ENCODE measurements at places on chromosomes 16 and 17.

GRCh38 chr17:57744195-57745170, 616 bp downstream of the CCDC182 start:
- no peak for DNase-seq

GRCh38 chr17:52025236-52025635, 133.3 kb downstream of the CA10 start:
- DNase-seq = no peak

DNA sequence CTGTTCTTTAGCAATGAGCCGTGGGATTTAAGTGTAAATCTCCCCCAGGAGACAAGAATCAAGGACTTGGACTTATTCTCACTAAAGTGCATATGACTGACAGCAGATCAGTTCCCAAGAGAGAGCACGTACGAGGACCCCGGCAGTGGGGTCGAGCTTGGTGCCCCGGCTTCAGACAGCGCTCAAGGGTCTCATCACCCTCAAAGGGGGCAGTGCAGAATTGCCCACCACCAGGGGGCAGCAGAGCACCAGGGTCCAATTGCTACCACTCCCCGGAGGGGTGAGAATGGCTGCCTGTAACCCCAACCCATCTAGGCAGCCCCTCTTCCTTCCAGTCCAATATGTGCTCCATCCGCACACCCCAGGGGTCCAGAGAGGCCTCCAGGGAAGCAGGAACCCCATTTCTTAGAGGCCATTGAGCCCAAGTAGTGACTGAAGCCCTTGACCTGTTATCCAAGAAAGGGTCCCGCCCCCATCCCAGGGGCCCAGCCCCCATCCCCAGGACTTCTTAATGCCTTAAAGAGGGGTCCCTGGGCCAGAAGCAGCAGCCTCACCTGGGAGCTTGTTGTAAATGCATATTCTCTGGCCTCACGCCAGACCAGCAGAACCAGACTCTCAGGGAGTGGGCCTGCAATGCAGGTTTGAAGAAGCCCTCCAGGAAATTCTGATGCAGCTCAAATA, 86.1 kb downstream of the ZDHHC7 start:
- DNase-seq = peak; percentile 76

DNA sequence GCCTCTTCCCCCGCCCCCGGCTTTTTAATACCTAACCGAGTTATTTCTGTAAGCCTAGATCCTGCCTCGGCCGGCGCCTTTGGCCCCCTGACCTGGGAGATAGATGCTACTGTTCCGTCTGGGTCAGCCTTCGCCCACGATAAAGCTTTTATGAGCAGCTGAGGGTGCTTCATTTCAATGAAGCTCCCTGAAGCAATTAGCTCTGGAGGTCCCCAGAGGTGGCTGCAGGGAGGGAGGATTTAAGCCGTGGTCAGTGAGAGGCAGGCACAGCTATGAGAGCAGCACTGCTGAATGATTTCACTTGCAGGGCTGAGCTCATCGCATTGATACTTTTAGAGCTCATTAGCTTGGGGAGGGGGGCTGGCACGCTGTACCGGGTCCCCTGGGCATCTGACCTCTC, 89.4 kb downstream of the RPA1 start:
- no peak for DNase-seq

DNA sequence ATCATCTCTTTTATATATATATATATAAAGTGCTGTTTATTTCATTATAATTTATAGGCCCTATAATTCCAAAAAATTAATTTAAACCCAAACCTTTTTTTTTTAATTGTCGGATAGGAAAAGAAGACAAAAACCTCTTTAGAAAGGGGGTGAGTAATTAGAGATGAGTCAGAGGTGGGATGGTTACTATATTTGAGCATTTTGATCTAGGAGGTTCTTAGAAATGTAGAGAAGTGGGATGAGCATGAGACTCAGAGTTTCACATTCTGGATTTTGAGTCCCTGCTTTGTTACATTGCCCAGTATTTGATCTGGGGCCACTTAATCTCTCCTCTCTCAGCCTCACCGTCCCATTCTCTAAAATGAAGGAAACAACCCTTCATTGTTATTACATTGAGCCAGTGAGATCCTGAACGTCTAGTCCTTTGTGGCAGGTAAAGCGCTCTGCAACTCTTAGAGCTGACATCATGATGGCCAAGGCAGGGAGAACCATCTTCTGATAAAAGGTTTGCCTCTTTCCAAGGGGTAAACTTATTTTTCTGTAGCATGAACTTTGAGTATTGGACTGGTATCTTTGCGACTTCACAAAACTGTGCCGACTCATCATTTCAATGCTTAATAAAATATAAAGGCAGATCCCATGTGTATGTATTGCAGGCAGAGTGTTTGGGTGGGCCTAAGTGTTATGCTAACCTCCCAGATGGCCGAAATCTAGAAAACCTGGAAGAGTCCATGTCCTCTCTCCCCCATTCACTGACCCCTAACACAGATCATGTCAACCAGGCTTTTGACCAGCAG, 21.3 kb downstream of the HS3ST3B1 start:
- no peak for DNase-seq

DNA sequence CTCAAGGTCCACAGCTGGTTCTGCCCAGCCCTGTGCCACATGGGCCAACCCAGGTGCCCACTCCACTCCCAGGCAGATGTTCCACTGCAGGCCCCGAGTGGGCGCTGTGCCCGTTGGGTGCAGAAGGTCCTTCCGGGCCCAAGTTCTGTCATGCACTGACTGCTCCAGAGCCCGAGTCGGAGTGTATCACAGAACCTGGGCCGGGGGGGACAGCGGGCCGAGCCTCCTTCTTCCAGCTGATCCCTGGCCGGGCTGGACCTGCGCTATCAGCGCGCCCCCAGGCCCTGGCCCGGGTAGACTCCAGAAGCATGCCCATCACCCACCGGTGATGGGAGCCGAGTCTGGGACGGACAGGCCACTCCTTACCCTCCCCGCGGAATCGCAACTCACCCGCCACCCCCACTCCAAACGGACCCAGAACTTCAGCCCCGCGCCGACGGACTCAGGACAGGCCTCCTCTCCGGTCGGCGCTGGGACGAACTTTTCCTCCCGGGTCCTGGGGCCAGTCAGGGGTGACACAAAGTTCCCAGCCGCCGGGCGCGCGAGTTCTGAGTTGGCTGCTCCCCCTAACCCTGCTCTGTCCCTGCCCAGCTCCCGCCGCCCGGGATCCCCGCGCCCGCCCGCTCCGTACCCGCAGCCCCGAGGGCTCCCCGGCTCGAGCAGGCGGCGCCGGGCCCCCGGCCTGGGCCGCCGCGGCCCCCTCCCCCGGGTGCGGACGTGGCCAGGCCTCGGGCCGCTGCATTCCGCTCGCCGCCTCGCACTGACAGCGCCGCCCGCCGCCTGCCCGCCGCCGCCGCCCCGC, at the start of gene COPZ2:
TSS of gene COPZ2 (minus strand) at position 762 of the 802 bp plus-strand sequence. CDS start at position 742, 20 bp downstream.
- peak; percentile 60 for DNase-seq

- DNase-seq = no peak
These were observed 25.0 kb downstream of the USP10 start for GRCh38 chr16:84724606-84725309.
